ENCODE measurements at places on chromosomes 5 and 9. TPM values are rescaled to one million over a fixed set of nuclear protein-coding genes. Genes with fewer than 3 reads are reported as not detected.

The PTPN3 gene
- total RNA-seq, result 37.0 TPM

The PTCD2 gene
- total RNA-seq, result 16.3 TPM

The PLPPR1 gene
- not detected for total RNA-seq

The PSMD5 gene
- total RNA-seq, result 12.8 TPM

- DNase-seq, result no peak
Measured at GRCh38 chr9:94918038-94918753, 191.7 kb downstream of the AOPEP start.

GRCh38 chr5:8857051-8857450 lies 688.8 kb downstream of the SEMA5A start:
- no peak for DNase-seq

DNA sequence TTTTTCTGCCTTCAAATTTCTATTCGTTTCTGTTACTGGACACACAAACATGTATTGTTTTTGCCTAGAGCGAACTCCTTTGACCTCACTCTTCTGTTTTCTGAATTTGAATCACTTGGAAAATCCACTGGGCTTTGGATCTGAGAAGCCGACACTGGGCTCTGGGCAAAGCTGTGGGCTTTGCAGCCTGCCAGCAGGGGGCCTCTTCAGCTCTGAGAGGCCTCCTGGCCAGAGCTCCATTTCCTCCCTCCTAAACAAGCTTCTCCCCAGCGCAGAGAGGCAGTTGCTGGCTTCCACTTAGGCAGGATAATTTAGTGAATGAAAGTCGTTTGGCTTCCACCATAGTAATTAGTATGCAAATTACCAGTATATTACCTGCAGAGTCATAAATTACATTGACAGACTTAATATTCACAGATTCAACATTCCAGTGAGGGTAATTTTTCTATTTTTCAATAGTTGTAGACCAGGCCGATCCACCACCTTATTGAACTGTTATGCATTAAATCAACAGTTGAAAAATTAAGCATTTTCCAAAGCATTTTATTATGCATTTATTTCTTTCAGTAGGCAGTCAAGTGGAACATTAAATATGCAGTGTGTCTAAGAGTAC lies 104.0 kb upstream of the ZNF366 start:
- peak; percentile 75 for DNase-seq

DNA sequence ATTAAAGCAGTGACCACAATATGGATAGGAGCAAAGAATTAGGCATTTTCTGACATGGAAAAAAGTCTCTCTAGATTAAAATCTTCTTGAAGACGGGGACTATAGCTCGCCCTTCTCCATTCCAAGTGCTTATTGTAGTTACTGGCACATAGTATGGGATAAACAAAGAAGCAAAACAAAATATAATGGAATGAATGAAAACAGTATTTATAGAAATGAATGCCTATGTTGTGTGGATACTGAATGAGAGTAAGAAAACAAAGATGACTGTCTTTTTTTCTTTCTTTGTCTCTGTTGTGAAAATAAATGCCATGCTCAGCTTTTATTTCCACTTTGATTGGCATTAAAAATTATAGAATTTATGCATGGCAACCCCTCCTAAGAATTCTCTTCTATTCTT lies 1414.3 kb upstream of the ACO1 start:
- DNase-seq, result no peak

DNA sequence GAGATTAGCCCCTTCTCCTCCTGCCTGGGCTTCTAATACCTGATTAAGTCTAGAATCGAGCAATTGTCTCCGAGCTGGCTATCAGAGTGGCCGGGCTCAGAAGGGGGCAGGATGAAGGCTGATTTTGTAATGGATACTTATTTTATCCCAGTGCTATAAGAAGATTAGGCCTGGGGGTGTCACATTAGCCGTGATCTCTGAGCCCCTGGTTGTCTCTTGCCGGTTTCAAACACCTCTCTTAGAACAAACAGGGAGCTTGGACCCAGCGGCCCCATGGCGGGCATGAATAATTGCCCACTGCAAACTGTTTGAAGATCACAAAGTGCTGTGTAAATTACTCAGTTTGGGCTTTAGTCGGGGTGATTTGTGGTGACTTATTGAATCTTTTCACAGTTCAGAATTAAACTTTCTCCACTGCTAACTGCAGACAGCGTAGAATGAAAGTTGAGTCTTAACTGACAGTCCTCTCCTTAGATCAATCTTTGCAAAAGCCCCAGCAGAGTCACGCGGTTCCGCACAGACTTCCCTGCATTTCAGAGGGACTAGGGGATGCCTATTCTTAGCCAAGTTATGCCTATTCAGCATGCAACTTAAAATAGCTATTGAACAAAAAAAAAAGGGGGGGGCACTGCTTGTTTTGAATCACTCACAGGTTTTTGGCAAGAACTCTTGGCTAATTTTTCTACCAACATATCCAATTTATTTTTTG lies 200.6 kb upstream of the IRX1 start:
- DNase-seq, result no peak

- no peak for DNase-seq
Measured at GRCh38 chr5:168140241-168140640, 151.2 kb upstream of the WWC1 start.

GRCh38 chr9:126781186-126782052 lies 23.4 kb upstream of the ZBTB43 start:
- peak; percentile 78 for DNase-seq

DNA sequence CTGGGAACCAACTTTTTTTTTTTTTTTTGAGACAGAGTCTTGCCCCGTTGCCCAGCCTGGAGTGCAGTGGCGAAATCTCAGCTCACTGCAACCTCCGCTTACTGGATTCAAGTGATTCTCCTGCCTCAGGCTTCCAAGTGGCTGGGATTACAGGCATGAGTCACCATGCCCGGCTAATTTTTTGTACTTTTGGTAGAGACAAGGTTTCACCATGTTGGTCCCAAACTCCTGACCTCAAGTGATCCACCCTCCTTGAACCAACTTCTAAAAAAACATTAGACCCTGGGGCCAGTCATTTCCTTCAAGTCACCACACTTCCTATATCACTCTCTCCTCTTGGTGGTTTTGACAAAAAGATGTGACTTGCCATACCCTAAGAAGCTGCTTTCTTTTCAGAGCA lies 10.9 kb upstream of the SHROOM1 start:
- DNase-seq, result no peak

GRCh38 chr9:111983484-111983908 lies 86.9 kb downstream of the UGCG start:
- DNase-seq, result no peak

GRCh38 chr9:69762527-69762926 lies 2.7 kb upstream of the PTAR1 start:
- DNase-seq, result no peak

DNA sequence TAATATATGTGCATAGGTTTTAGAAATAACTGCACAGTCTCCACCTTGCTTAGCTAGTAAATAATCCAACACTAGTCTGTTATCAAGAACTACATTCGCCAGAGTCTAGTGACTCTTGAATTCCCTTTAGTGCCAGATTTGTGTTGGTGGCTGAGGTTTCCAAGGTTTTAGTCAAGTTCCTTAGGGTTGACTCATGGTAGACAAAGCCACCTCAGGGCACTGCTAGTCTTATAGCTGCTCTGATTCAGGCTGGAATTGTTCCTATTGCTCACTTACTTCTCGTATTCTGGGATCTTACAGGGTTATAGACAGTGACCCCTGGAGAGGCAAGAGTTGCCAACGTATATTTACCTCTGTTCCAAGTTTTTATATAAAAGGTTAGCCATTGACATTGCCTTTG lies 1369.8 kb upstream of the CDH9 start:
- no peak for DNase-seq

DNA sequence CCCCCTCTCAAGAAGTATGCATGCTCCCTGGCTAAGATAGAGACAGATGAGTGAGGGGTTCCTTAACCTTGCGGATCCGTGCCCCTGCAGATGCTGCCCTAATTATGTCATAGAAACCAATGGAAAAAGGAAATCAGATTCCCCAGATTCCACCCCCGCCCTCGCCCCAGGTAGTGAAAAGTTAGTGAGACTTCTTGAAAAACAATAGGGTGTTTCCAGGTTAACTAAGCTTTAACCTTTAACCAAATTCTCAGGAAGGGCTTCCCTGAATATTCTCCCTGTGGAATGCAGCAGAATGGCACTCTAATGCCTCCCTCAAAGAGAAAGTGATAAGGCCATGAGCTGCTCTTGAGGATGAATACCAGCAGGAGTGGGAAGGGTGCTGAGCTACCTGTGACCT lies 116.0 kb upstream of the RANBP3L start:
- DNase-seq, result no peak

DNA sequence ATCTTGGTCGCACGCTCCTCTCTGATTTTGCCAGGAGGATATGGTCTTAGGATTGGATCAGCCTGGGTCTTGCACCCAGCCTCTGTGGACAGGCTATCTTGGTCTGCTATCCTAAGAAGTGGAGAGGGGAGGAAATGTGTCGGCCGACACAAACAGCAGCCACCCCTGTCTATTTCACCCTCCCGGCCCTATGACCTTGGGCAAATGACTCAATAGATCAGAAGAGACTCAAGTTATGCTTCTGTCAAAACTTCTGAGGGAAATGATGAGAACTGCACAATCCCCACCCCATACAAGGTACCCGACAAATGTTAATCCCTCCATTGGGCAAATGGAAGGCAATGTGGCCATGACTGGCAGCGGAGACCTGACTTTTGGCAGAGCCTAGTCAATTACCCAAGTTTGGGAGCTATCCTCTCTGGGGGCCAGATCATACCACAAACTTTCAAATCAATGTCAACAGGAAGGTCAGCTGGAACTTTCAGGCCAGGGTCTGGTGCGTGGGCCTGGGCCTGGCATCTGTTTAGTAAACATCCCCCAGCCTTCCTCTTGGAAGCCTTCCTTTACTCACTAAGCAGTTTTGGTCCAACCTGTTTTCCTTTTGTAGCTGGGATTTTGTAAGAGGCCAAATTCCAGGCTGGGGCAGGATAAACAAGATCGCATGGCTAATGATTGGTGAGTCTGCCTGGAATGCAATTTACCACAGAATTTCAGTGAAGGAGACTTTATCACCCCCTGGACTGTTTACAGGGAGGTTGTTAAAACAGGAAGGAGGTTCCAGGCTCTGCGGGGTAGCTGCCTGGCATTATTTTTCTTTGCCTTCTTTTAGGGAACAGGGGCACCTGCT lies 64.2 kb upstream of the CPEB4 start:
- DNase-seq, result no peak

- no peak for DNase-seq
Measured at GRCh38 chr5:160105686-160106360, 13.4 kb downstream of the PWWP2A start.

Measured in heart left ventricle (tissue), 16 donors.